ENCODE measurements at places on chromosomes 3 and 15.

DNA sequence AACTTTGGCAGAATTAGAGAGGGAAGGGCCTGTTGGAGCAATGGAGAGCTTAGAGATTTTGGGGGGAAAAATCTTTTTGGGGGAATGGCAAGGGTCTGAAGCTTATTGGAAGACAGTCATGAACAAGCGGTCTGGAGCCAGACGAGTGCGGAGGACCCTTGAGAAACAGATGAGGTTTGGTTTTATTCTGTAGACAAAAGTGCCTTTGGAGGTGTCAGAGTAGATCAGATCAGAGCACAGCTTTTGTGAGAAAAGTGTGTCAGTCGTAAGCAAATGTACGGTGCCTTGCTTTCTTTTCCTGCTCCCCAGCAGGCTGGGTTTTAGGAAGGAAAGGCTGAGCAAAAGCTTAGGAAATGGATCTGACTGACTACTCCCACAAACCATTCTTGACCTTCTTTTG, 236.8 kb upstream of the TPRG1 start:
- DNase-seq = no peak

- no peak for DNase-seq
Observed at GRCh38 chr3:46586738-46587246, 20.7 kb upstream of the LRRC2 start.

DNA sequence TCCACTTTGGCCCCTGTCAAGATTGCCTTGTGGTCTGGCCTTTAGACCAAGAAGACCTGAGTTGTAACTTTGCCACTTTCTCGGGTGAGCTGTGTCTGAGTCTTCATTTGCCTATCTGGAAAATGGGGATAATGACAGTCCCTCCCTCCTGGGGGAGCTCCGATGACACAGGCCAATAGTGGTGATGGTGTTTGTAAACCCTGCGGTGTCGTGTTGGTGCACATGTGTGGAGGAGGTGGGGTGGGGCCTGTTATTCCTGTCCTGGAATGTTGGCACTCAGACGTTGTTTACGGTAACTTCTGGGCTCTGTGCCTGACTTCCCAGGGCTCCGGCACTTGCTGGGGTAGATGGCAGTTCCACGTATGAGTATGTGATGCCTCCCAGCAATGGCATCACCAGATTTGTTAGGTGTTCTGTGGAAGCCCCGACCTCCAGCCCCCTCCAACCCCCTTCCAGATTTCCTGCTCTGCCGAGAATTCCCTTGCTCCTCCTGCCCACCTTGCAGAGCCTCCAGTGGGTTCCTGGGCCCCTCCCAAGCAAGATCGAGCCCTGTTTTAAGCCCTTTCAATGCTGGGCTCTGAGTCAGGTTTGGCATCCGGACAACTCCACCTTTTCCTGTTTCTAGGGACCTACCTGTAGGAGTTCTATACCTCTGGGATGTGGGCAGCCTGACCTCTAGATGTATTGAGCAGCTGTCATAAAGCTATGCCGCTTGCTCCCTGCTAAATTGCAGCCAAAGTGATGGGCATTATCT, 31.4 kb downstream of the HRH1 start:
- DNase-seq = no peak

GRCh38 chr3:184600685-184601377, 39.2 kb downstream of the EPHB3 start:
- DNase-seq = no peak

GRCh38 chr3:129197321-129197720, 13.6 kb upstream of the CNBP start:
- peak; percentile 18 for DNase-seq

- peak; percentile 54 for DNase-seq
Observed at GRCh38 chr15:35206060-35206675, 121.1 kb upstream of the NANOGP8 start.

DNA sequence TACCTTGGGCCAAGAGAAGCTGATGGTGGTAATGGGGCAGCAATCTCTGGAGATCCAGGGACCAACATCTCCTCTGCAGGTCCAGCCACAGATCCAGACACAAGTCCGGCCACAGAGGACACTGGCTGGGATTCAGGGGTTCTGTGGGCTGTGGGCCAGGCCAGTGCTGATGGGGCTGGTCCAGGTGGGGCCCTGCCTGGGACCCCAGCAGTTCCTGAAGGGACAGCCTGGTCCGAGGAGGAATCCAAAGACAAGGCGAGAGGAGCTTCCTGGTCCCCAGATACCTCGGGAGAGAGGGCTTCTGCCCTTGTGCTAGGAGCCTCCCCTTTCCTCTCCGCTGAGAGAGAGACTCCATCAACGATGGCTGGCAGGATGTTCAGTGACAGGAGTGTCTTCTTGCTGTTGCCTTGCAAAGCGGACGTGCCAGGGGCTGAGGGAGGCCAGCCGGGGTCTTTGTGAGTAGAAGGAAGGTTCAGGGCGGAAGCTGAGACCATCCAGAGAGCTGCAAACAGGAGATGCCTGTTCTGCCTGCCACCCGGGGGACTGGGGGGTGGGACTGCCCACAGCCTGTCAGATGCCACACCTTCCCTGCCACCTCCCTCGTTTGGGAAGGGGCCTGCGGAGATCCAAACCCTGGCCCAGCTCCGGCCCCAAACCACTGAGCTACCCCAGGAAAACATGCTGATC, 24.5 kb upstream of the GOLGA6C start:
- no peak for DNase-seq

DNA sequence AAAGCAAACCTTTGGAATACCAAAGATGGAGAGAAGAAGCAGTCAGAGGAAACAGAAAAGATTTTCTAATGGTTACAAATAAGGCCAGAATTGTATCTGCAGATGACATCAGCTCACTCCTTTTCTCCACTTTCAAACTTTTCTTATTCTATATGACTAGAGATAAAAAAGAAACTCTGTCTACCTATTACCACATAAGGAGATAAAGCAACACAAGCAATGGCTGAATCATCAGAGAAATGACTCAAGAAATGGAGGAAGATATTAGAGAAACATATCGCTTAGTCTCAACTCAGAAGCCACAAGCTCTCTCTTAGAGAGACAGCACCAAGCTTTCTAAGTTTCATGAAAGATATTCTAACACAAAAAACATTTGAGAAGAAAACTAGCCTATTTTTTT, 784.0 kb downstream of the ZPLD1 start:
- DNase-seq = peak; percentile 6

- peak; percentile 72 for DNase-seq
Observed at GRCh38 chr15:90597577-90597976, 67.9 kb downstream of the CRTC3 start.

DNA sequence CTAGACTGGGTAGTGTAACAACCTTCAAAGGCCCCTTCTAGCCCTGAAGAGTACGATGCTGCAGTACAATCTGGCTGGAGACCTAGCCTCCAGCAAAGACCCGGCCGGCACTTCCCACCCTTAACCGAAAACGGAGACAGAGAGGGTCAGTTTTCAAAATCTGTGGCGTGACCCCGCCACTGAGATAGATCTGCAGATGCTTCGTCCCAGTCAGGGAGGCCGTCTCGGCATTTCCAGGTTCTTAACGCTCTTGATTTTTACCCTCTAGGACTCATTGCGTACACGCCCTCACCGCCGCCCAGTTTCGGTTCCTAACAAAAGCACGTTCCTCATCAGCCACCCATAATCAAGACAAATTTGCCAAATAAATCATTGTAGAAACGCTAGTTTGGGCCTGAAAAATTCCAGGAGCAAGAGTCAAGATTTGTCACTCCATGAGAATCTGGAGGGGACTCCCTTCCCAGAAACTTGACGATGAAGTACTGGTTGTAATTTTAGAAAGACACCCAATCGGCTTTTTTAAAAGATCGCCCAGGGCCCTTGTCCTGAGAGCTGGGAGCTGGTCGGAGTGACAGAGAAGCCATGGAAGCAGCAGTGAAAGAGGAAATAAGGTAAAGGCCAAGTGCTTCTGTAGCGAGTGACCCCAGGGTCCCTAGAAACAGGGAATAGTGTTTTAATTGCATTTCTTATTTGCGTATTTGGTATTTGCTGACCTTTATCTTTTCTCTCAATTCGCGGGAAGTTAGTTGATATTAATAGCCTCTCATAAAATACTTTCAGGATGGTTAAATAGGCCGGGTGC, 868 bp upstream of the TMEM87A start:
- DNase-seq = peak; percentile 83

GRCh38 chr3:186365202-186365974, 3.4 kb upstream of the DGKG start:
- no peak for DNase-seq

DNA sequence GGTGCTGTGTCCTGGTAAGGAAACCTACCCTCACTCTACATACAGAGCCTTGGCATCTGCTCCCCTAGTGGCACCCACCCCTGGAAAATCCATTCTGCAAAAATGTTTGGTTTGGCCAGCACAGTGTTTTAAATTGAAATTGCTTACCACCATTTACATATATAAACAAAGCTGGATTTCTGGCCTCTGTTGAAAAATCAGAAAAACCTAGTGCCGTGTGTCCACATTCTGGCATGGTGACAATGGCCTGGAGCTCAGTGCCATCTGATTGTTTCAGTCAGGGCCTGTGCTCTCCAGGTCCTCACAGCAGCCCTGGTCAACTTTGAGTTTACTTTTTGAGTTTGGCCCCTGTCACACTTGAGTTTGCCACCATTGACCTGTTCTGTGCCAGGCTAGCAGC, 2.9 kb upstream of the IL17RC start:
- DNase-seq = no peak

DNA sequence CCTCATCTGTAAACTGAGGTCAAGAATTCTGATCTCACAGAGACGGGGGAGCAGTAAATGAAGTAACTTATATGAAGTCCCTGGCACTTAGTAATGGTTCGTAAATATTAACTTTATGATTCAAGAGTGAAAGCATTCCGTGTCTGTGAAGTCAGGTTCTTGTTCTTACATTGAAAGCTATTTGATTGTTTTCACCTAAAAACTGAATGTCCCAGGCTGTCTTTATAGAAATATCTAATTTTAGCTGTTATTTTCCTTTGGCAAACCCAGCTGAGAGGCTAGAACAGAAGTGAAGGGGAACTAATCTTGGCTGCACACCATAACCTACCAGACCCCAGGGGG, 84.5 kb downstream of the CHSY1 start:
- DNase-seq = no peak

DNA sequence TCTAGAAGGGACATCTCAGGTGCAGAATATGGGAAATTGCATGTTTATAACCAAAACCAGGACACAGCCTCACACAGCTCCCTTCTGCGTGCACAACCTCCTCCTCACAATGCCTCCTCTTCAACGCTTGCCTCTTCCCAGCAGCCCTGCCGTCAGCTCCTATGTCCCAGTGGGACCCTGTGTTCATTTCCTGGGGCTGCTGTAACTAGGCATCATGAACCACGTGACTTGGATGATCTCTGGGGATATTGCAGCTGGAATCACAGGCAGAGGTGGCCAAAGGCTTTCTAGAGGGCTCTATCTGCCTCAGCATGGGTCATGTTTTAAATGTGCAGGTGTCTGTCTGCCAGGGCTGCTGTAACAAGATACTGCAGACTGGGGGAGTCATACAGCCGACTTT, 375.3 kb downstream of the OCA2 start:
- DNase-seq = no peak

- DNase-seq = no peak
Observed at GRCh38 chr15:61537337-61537736, 308.2 kb upstream of the RORA start.

GRCh38 chr15:68518046-68518445, 60.7 kb upstream of the CORO2B start:
- DNase-seq = no peak

GRCh38 chr3:49132437-49133225, at the start of gene LAMB2:
Gene LAMB2 (minus strand): TSS chr3:49133050. CDS start chr3:49132867, 183 bp downstream.
- DNase-seq = peak; percentile 10

- DNase-seq = no peak
Observed at GRCh38 chr15:68620721-68621527, 42.1 kb downstream of the CORO2B start.

DNA sequence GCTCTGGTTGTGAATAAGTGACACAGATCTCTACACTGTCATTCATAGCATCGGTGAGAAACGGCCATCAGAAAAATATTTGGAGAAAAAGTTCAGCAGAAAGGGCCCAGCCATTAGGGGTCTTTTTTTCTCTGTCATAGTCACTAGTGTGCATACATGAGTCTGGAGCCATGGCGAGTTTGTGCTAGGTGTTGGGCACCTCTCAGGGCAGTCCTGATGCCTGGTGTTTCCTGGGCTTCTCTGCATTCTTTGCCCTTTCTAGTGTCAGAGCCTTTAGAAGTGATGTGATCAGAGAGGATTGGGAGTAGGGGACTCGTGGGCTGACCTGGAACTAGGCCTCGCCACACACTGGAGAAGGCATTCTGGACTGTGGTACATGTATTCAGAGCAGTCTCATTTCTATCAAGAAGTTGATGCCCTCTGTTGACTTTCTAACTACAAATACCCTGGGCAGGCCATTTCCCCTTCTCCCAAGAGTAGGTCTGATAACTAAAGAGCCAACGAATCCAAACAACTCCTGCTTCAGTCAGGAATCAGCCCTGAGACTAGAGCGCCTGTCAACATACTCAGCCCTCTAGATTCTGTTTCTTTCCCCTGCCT, 1.6 kb downstream of the KY start:
- DNase-seq = no peak

- DNase-seq = peak; percentile 80
Observed at GRCh38 chr15:42385206-42385979, 26.1 kb downstream of the CAPN3 start.

DNA sequence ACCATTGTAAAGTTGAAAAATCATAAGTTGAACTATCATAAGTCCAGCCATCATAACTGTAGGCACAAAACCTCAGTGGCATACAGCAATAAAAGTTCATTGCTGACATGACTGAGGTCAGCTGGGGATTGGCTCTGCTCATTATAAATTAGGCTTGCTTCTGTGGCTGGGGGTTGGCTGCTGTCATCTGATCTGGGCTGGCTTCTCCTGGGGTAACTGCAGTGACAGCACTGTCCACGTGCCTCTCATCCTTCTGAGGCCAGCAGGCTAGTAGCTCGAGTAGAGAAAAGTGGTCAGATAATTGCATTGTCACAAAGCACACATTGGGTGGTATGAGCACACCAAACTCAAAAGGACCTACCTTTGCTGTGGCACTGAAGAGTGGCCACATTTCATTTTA, 31.3 kb downstream of the CMTM7 start:
- peak; percentile 44 for DNase-seq

GRCh38 chr15:72319360-72319984, 485 bp downstream of the CELF6 start:
- peak; percentile 67 for DNase-seq

- DNase-seq = no peak
Observed at GRCh38 chr3:143574933-143575332, 273.3 kb downstream of the SLC9A9 start.

DNA sequence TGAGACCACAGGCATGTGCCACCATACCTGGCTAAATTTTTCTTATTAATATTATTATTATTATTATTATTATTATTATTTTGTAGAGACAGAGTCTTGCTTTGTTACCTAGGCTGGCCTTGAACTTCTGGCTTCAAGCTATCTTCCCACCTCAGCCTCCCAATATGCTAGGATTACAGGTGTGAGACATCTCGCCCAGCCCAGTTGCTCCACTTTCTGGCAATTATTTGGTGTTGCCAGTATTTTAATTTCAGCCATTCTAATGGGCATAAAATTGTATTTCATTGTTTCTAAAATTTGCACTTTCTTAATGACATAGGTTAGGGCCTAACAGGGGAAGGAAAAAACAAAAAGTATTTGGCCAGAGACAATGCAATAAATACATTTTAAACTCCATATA, 1217.6 kb upstream of the ALCAM start:
- DNase-seq = no peak

GRCh38 chr3:30918761-30919160, 24.3 kb upstream of the GADL1 start:
- DNase-seq = no peak

Measured in OCI-M1 (cell line).